Kidney capillary endothelial cell (primary cell): ENCODE measurements at places on chromosomes 1 and 21.
A peak's percentile ranks its signal among the peaks of the same experiment; 100 is the strongest.

DNA sequence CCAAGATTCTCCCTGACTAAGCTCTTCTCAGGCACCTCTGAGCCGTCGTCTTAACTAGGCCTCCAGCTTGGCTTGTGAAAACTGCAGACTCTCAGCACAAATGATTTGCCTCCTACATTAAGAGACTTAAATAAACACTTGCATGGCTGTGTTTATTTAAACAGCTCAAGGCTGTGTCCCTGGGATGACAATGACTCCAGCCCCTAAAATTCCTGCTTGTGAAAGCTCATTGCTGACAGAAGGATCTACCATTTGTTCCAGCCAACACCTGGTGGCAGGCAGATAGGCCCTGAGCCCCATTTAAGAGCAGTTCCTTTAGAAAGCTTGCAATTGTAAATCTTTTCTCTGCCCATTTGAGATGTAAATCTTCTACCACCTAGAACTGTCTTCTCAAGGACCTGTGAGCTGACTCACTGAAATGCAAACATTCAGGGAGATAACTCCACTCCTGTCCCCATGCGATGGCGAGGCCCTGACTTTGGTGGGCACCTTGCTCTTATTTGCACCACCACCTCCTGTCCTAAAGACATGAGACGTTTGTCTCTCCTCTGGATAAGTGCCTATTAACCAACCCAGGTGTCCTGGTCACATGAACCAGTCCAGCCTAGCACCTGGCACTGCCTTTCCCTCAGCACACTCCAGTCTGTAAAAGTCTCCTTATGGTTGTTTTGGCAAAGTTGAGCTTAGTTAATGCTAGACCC lies 15.1 kb upstream of the PCP4 start:
- DNase-seq = no peak

DNA sequence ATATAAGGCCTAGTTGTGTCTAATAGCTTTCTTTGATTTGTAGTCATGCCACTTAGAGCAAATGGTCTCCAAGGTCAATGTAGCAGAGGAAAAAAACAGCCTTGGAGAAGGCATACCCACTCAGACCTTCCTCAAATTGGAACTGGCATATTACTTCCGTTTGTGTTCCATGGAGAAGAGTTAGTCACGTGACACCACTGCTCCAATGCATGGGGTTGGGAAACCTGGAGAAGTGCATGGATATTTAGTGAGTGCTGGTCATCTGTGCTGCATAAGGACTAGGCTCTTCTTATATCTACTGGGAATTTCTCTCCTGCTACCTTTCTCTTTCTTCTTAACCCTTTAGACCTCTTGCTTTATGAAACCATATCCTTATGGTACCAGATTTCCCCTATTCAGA lies 167.8 kb downstream of the BACH1 start:
- no peak for DNase-seq

- DNase-seq = no peak
Measured at GRCh38 chr1:232393010-232393409, 236.9 kb downstream of the SIPA1L2 start.

DNA sequence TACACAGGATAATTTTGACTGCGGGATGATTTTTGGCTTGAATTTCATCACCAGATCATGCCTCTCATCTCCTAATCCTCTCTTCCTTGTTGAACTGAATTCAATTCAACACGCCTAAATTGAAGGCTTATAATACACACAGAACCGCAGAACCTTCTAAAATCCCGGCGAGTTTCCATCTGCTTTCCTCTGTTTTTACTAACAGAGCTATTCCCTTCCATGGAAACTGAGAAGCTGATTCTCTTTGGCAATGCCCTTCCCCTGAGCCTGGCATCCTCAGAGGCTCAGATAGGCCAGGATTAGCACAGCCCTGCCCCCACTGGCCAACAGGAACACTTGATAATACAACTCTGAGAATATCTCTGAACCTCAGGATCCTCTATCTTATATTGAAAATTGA lies 130.2 kb downstream of the CAPN8 start:
- no peak for DNase-seq

DNA sequence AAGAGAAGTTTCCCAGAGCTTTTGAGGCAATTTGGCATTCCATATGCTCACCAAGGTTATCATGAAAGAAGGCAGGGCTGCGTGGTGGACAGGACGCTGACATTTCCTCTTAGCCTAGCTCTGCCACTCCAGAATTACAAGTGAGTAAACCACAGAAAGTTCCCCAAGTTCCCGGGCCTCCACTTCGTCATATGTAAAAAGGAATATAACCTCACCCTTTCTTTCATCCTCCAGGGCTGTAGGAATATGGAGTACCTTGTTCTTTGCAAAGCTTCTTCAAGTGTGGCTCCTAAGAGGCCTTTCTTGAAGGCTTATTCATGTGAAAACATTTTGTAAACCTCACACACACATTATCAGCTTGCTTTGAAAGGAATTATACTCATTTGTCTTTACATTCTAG lies 210.2 kb downstream of the GREM2 start:
- no peak for DNase-seq

DNA sequence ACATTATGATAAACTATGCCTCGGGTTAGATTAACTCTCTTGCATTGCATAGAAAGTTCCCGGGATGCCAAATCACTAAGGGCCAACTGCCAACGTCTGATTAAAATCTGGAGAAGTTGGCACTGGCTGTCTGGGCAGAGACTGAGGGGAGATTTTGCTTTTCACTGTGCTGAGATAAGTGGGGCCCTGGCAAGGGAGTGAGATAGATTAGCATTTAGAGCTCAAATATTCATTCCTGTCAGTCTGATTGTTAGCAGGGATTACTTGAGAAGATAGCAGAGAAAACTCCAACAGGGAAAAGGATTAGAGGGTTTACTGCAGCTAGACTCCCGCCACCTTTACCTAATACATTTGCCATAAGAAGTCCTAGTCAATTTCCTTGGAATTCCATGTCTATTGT lies 714.1 kb upstream of the CHRM3 start:
- DNase-seq = no peak

GRCh38 chr1:115311474-115311989 lies 26.5 kb downstream of the NGF start:
- DNase-seq = no peak

GRCh38 chr21:39561140-39561539 lies 51.6 kb upstream of the B3GALT5 start:
- DNase-seq = no peak

DNA sequence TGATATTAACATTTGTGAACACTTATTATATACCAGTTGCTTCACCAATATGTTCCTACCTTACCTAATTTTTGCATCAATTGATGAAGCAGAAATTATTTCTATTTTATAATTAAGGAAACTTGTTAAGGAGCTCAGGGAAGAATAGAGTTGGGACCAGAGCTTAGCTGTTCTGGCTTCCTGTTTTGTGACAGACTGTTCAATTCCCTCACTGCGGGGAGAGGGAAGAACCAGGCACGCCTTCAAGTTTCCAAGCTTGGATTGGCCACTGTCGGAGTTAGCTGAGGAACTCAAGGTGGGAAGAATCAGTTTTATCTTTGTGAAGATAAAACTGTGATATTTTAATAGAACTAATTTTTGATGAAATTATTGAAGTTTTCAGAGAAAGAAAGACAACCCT lies 142.3 kb upstream of the LMO4 start:
- no peak for DNase-seq

GRCh38 chr1:50493710-50494109 lies 70.5 kb upstream of the DMRTA2 start:
- no peak for DNase-seq

GRCh38 chr1:206967096-206967849 lies 3.0 kb downstream of the FCAMR start:
- DNase-seq = no peak

DNA sequence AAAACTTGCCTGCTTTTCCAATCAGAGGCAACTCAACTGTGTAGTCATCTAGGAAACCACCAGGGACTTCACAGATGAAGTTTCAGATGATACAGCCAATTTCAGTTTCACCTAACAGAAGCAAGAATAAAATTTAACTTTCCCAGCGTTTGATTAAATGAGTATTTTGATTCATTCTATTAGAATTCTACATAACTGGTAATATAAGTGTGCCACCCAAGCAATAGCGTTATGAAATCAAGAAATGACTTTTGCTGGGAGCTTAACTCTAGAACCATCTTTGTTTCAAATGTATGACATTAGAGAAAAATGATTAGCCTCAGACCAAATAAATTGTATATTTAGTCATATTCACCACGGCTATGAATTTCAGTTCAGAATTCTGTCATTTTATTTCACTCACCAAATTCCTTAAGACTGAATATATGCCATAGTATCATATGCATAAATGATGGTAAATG lies 239.3 kb downstream of the NRIP1 start:
- no peak for DNase-seq

DNA sequence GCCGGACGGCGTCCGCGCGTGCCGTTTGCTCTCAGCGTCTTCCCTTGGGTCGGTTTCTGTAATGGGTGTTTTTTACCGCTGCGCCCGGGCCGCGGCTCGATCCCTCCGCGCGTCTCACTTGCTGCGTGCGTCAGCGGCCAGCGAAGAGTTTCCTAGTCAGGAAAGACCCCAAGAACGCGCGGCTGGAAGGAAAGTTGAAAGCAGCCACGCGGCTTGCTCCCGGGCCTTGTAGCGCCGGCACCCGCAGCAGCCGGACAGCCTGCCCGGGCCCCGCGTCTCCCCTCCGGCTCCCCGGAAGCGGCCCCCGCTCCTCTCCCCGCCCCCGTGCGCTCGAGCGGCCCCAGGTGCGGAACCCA lies 159.8 kb downstream of the RUNX1 start:
- peak; percentile 24 for DNase-seq

DNA sequence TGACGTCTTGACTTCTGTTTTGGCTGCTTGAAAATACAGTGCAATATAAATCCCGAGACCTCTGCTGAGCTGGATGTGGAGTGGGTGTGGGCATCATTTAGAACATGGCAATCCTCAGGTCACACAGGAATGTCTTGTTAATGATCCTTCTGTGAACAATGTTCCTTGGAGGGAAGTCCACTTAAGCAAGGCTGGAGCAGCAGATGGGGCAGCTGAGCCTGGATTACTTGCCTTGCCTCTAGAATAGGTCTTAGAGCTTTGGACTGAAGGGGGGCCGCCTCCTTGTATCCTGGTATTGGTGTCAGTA lies 926 bp upstream of the SCMH1 start:
- DNase-seq = no peak

DNA sequence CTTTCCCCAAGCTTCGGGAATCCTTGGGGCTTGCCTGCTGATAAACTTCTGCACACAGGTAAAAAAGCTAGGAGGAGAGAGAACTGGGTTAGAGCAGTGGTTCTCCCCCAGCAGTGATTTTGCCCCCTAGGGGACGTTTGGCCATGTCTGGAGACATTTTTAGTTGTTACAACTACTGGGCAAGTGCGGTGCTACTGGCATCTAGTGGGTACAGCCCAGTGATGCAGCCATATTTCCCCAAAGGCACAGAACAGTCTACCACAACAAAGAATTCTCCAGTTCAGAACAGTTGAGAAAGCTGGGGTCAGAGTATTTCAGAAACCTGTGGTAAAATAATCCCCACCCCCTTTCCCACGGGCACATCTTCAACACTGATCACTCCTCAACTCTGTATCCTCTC lies 41.3 kb downstream of the LRRC71 start:
- DNase-seq = peak; percentile 11

GRCh38 chr21:25995278-25995677 lies 175.3 kb downstream of the APP start:
- no peak for DNase-seq

- DNase-seq = no peak
Measured at GRCh38 chr1:227897704-227898438, 49.9 kb downstream of the WNT9A start.

- no peak for DNase-seq
Measured at GRCh38 chr1:92306020-92306419, 7.2 kb downstream of the RPAP2 start.

- DNase-seq = no peak
Measured at GRCh38 chr1:99672530-99673213, 26.8 kb downstream of the PALMD start.

GRCh38 chr1:43324810-43325209 lies 12.8 kb upstream of the MPL start:
- DNase-seq = no peak

DNA sequence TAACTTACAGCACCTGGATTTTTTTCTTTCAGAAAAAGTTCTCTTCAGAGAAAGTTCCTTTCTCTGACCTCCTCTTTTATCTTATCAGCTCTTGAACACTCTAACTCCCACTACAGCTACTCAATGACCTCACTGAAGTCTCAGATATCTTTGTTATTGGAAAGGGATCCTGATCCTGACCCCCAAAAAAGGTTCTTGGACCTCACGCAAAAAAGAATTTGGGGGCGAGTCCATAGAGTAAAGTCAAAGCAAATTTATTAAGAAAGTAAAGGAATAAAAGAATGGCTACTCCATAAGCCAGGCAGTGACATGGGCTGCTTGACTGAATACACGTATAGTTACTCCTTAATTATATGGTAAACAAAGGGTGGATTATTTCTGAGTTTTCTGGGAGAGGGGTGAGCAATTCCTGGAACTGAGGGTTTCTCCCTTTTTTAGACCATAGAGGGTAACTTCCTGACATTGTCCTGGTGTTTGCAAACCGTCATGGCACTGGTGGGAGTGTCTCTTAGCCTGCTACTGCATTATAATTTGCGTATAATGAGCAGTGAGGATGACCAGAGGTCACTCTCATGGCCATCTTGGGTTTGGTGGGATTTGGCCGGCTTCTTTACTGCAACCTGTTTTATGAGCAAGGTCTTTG lies 44.2 kb downstream of the WDR64 start:
- DNase-seq = no peak

- peak; percentile 17 for DNase-seq
Measured at GRCh38 chr1:219670426-219671149, 57.7 kb upstream of the ZC3H11B start.

- DNase-seq = peak; percentile 17
Measured at GRCh38 chr1:78687914-78688313, 38.3 kb downstream of the IFI44 start.
